Lung (tissue), 17 donors: ENCODE measurements at places on chromosomes 4 and X.

DNA sequence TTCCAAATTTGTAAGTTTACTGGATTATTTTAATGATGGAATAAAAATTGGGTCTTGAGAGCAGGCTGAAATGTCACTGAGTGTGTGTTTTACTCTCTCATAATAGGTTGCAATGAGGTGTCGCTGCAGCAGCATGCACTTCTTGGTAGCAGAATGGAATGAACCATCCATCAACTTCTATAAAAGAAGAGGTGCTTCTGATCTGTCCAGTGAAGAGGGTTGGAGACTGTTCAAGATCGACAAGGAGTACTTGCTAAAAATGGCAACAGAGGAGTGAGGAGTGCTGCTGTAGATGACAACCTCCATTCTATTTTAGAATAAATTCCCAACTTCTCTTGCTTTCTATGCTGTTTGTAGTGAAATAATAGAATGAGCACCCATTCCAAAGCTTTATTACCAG is 2.6 kb downstream of the SAT1 start:
- no peak for DNase-seq

- DNase-seq = no peak
Observed at GRCh38 chr4:30924495-30924894, 204.3 kb downstream of the PCDH7 start.

GRCh38 chr4:76736414-76736813 is 161.5 kb downstream of the SOWAHB start:
- peak; percentile 81 for DNase-seq

GRCh38 chrX:133639726-133640125 is 224.4 kb upstream of the GPC4 start:
- no peak for DNase-seq

- DNase-seq = peak; percentile 95
Observed at GRCh38 chr4:113394730-113395530, 345.5 kb downstream of the ANK2 start.

DNA sequence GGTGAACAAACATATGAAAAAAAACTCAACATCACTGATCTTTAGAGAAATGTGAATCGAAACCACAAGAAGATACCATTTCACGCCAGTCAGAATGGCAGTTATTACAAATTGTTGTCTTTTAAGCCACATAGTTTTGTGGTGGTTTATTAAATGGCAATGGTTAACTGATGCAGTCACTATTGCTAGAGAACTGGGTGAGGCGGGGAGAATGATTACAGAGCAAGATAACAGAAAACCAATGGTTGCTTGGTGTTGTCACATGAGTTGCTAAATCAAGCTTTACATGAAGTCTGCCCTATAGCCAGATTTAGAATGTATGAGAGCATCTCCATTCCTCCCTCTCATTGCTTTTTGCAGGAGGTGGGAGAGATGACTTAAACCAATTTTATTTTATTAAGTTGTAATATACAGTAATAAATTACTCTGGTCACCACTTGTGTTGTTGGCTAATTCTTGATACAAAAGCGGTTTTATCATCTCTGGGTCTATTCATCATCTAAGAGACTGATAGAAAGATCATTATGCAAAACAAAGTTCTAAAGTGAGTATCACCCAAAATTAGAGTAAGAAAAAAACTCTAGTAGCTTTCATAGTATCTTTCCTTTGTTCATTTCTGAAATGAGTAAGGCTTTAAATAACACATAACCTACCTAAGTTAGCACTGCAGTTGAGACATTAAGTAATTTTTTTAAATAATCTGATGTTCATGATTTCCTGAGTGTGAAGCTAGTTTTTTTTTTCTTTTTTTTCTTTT is 859.5 kb downstream of the STIM2 start:
- DNase-seq = no peak

GRCh38 chrX:19772096-19772821 is 115.1 kb downstream of the SH3KBP1 start:
- no peak for DNase-seq

DNA sequence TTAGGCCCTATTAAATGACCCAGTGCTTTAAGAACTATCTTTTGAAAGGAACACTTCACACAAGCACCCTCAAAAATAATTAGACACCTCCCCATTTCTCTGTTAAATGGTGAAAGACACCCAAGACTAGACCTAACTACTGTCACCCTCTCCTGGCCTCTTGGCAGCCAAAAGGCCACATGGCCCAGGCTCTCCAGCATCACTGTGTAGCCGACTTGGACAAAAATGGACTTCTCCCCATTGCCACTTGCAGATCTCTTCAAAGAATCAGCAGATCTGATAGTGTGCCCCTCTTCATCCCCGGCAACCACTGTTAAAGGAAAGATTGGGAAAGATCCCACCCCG is 2.0 kb downstream of the MID1IP1 start:
- DNase-seq = no peak

- no peak for DNase-seq
Observed at GRCh38 chrX:1336948-1337779, 579 bp downstream of the IL3RA start.

DNA sequence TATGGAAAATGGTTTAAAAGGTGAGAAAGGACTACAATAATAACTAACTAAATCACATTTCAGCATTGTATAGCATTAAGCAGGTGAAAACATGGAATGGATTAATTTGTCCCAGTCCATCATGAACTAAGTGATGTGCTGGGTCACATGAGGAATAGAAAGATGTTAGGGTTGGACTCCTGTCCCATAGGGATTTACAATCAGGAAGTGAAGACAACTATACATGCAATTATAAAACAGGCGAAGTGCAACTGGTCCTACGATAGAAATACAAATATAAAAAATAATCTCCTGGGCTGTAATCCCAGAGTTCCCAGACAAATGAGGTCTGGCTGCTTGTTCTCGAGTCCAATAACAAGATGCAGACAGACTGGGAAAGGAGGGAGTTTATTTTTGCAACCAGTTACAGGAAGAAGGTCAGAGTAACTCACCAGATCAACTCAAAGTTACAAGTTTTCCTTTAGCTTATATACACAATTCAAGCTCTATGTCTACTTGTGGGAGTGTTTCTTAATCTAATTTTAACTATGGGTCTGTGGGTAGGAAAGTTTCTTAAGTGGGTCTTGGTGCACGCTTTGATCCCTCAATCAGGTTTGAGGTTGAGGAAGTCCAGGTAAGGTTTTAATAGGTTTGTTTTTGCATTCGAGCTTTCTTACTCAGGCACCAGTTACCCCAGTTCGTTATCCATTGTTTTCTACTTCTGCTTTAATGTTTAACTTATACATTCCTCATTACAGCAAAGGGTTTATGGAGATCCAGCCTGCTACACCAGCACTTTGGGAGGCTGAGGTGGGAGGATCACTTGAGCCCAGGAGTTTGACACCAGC is 50.1 kb downstream of the IGFBP7 start:
- DNase-seq = no peak

DNA sequence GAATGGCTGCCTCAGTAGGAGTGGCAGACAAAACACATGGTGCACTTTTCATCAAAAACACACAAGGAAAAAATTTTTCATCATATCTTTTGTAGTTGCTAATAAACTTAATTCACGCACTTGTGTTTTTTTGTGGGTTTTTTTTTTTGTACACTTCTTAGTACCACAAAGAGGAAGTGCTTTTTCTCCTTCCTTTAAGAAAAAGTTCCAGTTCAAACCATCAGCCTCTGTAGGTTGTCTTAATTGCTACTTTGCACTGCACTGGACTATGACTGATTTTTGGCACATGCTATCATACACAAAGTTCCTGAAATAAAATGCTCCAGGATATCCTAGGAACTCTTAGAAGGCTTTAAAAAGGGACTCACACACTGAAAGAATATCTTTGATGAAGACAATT is at the start of gene PHEX:
PHEX (plus strand) TSS at position 242 of the 400 bp plus-strand sequence. CDS start 681 bp downstream, outside the sequence.
- DNase-seq = no peak

DNA sequence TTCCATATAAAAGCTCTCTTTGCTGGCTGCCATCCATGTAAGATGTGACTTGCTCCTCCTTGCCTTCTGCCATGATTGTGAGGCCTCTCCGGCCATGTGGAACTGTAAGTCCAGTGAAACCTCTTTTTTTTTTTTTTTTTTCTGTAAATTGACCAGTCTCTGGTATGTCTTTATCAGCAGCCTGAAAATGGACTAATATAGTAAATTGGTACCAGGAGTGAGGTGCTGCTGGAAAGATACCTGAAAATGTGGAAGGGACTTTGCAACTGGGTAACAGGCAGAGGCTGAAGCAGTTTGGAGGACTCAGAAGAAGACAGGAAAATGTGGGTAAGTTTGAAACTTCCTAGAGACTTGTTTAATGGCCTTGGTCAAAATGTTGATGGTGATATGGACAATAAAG is 124.3 kb upstream of the AADAT start:
- DNase-seq = no peak

- no peak for DNase-seq
Observed at GRCh38 chr4:107128116-107128515, 92.0 kb upstream of the DKK2 start.

- DNase-seq = no peak
Observed at GRCh38 chrX:21806691-21807090, 32.7 kb upstream of the MBTPS2 start.

GRCh38 chr4:98779088-98779487 is 120.7 kb upstream of the TSPAN5 start:
- peak; percentile 4 for DNase-seq

- DNase-seq = peak; percentile 10
Observed at GRCh38 chr4:66974665-66975064, 570.6 kb downstream of the CENPC start.

GRCh38 chrX:23365541-23365940 is 30.9 kb downstream of the PTCHD1 start:
- DNase-seq = no peak

GRCh38 chrX:69232945-69233344 is 67.7 kb upstream of the PJA1 start:
- no peak for DNase-seq

DNA sequence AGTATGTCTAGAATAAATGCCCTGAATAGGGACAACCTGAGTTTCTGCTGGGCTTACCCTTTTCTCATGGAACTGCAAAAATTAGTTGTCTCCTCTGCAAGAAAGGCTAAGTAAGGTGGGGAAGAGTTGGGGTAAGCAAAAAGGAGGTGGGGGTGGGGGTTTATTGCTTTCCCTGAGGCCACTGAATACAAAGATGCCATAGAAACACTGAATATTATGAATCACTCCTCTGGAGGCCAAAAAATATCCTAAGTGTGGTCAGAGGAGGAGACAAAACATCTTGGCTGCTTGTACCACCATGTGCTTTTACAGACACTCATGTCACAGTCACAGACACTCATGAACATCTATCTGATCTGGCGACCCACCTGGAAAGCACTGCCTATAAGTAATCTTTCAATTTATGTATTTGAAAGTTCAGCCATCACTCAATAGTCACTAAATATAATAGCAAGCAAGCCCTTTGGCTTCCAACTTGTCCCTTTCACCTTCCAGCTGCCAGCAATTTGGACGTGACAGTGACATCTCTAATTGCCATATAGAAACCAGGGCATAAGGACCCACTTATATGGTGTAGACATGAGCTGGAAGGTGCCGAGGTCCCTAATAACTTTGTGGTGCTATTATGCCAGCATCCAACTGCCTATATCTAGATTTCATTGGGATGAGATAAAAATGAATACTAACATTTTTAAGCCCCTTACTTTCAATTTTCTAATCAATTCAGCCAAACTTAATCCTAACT is 122.7 kb upstream of the CBR4 start:
- DNase-seq = no peak

DNA sequence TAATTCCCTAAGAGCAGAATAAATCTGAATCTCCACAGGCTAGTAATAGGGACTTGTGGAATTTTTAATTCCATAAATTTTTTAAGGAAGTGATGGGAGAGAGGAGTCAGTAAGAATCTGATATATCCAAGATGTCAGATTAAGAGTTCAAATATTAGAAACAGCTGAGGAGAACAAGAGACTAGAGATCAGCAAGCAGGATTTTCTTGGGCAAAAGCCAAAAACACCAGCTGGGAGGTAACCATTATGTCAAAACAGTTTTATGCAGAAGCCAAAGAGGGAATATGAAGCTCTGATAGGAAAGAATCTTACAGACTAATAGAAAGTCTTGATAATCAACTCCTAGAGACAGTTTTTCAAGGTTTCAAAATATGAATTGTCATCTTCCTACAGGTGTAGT is 72.2 kb upstream of the RBPJ start:
- peak; percentile 96 for DNase-seq

DNA sequence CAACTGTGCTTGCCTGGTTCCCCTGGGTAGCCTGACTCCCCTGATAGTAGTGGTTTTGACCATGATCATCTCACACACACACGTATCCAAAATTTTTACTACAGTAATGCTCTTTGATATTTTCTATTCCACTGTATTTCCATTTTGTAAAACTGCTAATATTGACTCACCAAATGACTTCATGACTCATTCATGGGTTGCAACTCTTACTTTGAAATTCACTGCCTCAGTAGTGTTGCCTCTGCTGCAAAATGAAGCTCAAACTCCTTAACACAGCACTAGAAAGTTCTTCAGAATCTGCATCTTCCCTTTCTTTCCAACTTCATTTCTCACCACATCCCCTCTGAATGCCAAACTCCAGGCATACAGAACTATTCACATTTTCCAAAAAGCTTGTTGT is 20.3 kb downstream of the QRFPR start:
- DNase-seq = no peak

- no peak for DNase-seq
Observed at GRCh38 chr4:57865264-57865663, 755.1 kb upstream of the IGFBP7 start.

DNA sequence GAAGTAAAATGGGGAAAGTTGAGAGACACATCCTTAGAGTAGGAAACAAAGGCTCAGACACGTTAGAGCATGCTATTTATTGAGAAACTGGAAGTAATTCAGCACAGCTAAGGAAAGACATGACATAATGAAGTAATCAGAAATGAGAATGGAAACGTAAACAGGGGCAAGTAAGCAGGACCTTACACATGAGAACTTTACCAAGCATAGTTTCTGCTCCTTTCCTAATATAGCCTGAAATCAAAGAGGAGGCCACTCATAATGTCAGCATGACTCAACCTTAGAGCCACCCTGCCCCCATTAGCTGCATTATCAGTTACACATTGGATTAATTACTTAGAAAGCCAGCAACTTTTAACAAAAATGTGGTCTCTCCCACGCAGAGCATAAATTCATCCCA is 558.3 kb upstream of the GRIA3 start:
- no peak for DNase-seq

GRCh38 chr4:30962939-30963338 is 242.8 kb downstream of the PCDH7 start:
- no peak for DNase-seq
